ENCODE measurements at places on chromosomes 2 and 18.

DNA sequence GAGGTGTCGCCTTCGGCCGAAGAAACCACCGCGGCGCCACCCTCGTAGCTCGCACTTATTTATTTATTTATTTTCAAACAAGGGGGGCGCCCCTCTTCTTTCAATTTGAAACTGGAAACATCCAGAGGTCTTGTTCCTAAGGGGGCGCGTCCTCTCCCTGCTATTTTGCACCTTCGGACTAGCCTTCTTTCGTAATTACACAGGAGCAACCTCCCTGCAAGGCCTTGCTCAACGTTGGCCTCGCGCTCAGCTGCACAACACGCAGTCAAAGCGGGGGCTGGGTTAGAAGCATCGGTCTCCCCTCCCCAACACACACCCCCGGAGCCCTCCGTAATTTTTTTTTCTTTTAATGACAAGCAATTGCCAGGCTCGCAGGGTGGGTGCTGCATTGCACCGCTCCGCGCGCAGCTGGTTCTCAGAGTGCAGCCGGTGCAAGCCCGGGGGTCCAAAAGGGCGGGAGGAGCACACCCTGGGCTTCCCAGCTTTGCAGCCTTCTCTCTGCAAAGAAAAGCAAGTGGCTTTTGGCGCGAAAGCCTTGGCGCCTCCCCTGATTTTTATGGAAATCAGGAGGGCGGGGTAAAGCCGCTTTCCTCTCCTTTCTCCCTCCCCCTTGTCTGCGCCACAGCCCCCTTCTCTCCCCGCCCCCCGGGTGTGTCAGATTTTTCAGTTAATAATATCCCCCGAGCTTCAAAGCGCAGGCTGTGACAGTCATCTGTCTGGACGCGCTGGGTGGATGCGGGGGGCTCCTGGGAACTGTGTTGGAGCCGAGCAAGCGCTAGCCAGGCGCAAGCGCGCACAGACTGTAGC is at the start of gene MYCN:
Gene MYCN (plus strand): TSS at position 697 of the 807 bp plus-strand sequence. CDS start 1,515 bp downstream, outside the sequence.
- peak; percentile 72 for DNase-seq

- DNase-seq: no peak
Observed at GRCh38 chr18:39607034-39607433, 2041.4 kb upstream of the CELF4 start.

GRCh38 chr18:35239314-35239713 is 1.5 kb upstream of the ZNF397 start:
- DNase-seq: no peak

DNA sequence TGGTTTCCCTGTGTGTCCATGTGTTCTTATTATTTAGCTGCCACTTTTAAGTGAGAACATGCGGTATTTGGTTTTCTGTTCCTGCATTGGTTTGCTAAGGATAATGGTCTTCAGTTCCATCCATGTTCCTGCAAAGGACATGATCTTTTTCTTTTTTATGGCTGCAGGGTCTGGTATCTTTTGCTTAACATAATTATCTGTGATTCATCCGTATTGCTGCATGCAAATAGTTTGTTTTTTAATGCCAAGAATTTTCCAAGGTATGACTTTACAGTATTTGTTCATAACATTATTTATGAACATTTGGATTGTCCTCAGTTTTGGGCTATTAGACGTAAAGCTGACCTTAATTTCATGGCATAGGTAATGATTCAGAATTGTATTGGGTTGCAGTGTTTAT is 17.8 kb downstream of the GIGYF2 start:
- DNase-seq: no peak

GRCh38 chr18:58355243-58355642 is 273.6 kb downstream of the ALPK2 start:
- no peak for DNase-seq

- DNase-seq: no peak
Observed at GRCh38 chr2:78540255-78540654, 485.2 kb upstream of the REG3G start.

DNA sequence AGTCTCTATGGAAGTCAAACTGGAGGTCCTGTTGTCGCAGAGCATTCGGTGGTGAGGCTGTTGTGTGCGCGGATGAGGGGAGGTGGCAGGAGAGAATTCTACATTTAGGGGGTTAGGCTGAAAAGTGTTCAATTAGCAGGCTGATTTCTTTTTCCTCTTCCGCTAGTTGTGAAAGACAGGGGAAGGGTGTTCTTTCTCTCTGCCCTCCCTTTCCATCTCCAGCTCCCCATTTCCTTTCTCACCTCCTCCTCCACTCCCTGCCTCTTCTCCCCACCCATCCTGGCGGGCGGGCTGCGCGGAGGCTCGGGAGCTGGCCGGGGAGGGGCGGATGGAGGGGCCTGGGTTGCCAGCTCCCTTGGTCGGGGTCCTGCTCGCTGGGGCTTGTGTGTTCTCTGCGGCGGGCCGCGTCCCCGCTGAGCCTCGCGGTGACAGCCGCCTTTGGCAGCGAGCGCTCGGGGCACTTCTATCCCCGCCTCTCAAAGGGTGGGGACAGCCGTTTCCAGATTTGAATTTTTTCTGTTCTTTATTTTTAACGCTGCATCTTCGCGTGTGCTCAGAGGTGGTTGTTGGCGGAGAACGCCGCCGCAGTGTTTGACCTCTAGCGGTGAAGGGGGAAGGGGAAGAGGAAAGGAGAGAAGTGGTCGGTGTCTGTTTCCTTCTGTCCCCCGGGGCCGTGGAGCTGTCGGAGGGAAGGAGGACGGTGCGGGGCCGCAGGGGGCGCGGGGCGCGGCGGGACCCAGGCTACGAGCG is 3.6 kb downstream of the SOX11 start:
- no peak for DNase-seq

DNA sequence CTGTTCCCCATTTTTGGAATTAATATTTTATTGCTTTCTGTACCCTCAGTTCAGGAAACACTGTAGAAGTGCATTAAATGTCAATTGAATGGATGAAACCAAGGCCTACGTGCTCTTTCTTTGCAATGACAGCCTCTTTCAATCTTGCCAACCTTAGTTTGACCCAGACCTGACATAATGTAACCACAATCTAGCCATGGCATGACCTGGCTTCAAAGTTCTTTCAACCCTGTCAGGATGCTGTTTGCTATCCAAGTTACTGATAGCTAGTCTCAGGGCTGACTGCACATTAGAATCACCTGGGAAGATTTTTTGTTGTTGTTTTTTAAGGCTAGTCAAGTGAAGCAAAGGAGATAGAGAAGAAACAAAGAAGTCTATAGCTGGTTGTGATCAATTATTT is 190.9 kb upstream of the PKDCC start:
- no peak for DNase-seq

DNA sequence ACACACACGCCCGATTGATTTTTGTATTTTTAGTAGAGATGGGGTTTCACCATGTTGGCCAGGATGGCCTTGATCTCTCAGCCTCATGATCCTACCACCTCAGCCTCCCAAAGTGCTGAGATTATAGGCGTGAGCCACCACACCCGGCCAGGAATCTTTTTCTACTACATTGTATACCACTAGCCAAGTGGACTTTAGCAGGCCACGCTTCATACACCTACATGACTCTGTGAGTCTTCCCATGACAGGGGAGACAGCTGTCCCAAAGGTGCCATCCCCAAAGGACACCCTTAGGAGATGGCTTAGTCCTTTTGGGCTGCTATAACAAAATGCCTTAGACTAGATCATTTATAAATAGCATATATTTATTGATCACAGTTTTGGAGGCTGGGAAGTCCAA is 32.8 kb downstream of the ERMN start:
- no peak for DNase-seq

DNA sequence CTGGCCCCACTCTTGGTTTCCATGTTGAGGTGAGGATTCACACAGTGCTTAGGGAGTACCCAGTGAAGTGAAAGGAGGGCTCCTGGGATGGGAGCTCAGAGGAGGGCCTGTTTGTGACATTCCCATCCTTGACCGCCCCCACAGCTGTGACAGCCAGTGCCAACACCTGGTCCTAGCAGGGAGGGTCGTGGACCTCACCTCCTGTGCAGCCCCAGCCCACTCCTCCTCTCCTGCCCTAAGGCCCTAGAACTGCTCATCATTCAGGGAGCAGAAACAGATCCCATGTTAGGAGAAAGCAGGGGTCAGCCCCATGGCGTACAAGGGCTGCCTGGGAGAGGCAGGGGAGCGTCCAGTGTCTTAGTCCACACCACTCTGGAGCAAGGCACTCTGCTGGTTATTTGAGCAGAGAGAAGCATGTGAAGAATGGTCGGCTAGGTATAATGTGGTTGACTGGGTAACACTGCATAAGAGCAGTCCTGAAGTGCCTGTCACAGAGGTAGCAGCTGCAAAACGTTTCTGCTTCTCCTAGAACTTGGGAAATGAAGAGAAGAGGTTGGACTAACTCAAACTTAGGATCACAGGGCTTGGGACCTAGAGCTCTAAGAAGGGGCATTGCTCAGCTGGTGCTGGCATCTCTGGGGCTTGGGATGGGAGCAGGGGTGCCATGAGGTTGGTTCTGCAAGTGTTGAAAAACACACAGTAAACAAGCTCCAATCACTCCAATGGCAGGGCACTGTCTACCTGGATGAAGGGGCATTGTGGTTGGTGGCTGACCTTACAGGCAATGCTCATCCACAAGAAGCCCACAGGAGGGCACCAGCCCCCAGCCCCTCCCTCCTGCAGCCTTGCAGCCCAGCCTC is 55.6 kb downstream of the FAM168B start:
- no peak for DNase-seq

- no peak for DNase-seq
Observed at GRCh38 chr18:45997700-45998151, 30.6 kb upstream of the EPG5 start.

GRCh38 chr2:138600732-138601457 is 99.3 kb downstream of the SPOPL start:
- DNase-seq: no peak

- DNase-seq: no peak
Observed at GRCh38 chr2:237016121-237016915, 69.4 kb upstream of the COPS8 start.

- no peak for DNase-seq
Observed at GRCh38 chr2:46979571-46979979, 64.0 kb upstream of the MCFD2 start.

GRCh38 chr2:198763793-198764192 is 693.9 kb downstream of the SATB2 start:
- no peak for DNase-seq

- no peak for DNase-seq
Observed at GRCh38 chr2:175478096-175478768, 296.7 kb upstream of the ATP5MC3 start.

DNA sequence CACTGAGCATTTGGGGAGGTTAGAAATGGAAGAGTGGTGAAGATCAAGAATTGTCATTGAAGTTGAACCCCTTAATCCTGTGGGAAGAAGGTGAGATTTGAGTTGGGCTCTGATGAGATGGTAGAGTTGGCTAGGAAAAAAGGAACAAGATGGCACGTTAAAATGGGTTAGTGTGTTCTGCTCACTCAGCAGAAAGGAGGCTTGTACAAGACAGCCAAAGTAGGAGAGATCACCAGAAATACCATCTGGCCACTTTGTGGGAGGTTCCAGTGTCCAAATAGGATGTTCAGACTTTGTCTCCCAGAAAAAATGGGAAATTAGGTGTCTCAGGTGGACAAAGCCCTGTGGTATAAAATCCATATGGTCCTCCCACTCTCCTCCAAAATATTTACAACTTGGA is 56.0 kb upstream of the SLC14A2 start:
- no peak for DNase-seq

DNA sequence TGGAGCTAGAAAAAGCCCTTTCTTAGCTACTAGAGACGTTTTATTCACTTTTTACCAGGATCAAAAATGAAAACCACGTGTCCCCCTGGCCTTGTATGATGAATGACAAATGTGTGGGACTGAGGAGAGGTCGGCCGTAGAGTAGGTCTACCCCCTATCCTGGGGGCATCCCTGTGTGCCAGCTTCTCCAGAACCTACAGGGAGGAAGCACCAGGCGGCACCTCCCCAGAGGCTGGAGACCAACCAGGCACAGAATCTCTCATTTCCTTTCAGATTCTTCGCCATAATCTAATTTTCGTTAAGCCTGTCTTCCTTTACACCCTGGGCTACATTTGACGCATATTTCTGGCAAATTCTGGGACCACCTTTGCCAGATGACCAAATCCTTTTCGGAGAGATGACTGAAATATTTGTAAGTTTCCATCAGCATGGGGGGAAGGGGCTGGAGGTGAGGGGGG is 15.9 kb downstream of the TWIST2 start:
- DNase-seq: no peak

GRCh38 chr2:197183355-197183754 is 127.2 kb downstream of the ANKRD44 start:
- no peak for DNase-seq

DNA sequence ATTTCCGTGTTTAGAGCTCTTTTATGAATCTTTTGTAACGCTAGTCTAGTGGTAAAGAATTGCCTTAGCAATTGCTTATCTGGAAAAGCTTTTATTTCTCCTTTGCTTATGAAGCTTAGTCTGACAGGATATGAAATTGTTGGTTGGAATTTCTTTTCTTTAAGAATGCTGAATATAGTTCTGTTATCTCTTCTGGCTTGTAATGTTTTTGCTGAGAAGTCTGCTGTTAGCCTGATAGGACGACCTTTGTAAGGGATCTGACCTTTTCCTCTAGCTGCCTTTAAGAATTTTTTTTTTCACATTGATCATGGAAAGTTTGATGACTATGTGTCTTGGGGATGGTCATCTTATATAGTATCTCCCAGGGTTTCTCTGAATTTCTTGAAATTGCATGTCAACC is 101.1 kb downstream of the TRABD2A start:
- DNase-seq: no peak

GRCh38 chr18:64929036-64929435 is 780.1 kb upstream of the LINC00305 start:
- no peak for DNase-seq

DNA sequence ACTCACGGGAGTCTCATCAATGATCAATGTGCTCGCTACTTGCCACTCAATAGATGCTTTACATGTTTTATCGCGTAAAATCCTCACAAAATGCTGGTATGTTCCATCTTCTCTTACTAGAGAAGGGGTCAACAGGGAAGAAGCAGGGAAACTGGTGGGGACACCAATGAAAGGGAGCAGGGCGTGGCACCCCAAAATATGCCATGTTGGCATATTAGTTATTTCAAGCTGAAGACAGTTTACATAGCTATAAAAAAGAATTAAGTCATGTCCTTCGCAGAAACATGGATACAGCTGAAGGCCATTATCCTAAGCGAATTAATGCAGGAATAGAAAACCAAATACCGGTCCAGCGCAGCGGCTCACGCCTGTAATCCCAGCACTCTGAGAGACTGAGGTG is 8.1 kb upstream of the ZNF236 start:
- no peak for DNase-seq

GRCh38 chr2:147519178-147519577 is 325.7 kb upstream of the ACVR2A start:
- no peak for DNase-seq

- no peak for DNase-seq
Observed at GRCh38 chr2:76506538-76506937, 795.8 kb upstream of the GCFC2 start.

- DNase-seq: no peak
Observed at GRCh38 chr2:20643060-20643459, 7.8 kb downstream of the HS1BP3 start.

- peak; percentile 17 for DNase-seq
Observed at GRCh38 chr2:100895402-100895801, 75.5 kb downstream of the NPAS2 start.

- no peak for DNase-seq
Observed at GRCh38 chr2:189060096-189060642, 86.0 kb downstream of the COL3A1 start.

Measured in anterior cingulate cortex (tissue), 58 donors.